Jurkat, Clone E6-1 (cell line): ENCODE measurements at places on chromosomes 16 and 17.

DNA sequence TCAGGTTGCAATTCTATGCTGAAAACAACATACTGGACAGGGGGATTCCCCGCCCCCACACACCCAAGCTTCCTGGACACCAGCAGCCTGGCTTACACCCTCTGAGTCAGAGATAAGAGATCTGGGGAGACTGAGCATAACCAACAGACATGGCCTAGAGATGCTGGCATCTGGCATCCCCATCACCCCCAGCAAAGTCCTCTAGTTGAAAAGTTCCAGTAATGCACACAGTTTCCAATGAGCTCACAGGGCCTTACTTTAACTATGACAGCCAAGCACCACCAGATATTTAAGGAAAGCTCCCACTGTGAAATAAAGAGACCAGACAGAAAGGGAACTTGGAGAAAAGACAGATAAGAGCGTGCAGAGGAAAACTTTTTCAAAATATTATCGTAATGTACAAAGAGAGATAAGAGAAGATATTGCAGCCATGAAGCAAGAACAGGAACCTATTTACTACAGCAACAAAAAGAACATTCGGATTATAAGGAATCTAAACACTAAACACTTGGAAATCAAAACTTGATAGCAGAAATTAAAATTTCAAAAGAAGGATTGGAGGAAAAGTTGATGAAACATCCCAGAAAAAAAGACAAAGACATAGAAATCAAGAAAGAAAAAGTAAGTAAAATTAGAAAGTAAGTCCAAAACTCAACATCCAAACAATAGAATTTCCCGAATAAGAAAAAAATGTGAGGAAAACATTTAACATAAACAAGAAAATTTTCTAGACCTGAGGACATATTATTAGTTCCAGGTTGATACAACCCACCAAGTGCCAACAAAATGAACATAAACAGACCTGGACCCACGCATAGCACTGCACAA, 17.2 kb upstream of the ALOX15 start:
- DNase-seq, result no peak

DNA sequence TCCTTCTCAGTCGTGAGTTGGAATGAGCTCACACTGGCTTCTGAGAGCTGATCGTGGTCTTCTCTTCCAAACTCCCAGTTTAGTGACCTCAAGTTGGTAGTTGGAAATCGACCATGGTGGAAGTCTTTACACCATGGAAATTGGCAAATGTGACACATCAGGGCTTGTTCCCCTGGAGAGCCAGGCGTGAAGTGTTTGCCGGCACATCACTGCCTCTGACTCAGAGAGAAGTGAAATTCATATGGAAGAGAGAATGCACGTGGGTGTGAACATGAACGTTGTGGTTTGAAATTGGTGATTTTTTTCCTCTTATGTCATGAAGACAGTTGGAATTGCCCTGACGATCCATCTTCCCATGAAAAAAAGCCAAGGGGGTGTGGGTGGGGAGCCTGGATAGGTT, 47.4 kb downstream of the AXIN2 start:
- no peak for DNase-seq

DNA sequence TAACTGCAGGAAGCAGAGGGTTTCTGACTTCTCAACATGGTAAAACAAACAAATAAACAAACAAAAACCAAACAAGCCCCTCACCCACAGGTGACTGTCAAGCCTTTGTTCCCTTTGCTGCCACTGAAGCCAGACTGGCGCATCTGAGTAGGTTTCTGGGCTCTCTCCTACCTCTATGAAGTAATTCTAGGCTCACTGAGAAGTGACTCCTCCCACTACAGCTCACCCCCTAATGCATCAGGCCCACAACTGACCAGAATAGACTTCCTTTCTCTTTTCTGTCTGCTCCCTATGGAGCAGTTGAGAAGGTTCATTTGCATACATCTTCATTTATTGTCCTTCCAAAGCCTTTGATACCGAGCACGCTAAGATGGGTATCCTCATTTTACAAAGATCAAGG, 77.0 kb upstream of the CCL2 start:
- no peak for DNase-seq

GRCh38 chr16:27806388-27806787, 256.4 kb downstream of the KATNIP start:
- no peak for DNase-seq

GRCh38 chr17:9612006-9612405, 33.3 kb upstream of the USP43 start:
- DNase-seq, result no peak

GRCh38 chr17:12352127-12352526, 313.6 kb upstream of the MYOCD start:
- DNase-seq, result no peak

DNA sequence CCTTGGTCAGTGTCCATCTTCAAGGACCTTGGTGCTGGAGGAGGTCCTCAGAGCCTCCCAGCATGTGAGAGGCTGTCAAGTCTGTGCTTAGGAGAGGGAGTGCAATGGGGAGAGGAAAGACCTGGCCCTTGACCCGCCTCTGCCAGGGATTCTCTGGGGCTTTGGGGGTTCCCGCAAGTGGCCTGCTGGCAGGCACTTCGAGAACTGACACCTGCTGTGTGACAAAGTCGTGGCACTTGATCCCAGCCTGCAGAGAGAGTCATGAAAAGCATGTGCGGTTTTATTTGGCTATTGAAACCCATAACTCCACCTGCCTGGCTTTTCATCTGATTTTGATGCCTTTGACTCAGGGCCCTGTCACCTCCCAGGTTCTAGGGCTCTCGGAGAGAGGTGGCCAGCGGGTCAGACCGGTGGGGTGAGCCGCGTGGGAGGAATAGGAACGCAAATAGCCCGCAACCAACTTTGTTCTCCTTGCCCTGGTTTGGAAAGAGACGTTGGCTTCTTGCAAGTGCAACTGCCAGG, 42.8 kb upstream of the GSE1 start:
- peak; percentile 87 for DNase-seq

DNA sequence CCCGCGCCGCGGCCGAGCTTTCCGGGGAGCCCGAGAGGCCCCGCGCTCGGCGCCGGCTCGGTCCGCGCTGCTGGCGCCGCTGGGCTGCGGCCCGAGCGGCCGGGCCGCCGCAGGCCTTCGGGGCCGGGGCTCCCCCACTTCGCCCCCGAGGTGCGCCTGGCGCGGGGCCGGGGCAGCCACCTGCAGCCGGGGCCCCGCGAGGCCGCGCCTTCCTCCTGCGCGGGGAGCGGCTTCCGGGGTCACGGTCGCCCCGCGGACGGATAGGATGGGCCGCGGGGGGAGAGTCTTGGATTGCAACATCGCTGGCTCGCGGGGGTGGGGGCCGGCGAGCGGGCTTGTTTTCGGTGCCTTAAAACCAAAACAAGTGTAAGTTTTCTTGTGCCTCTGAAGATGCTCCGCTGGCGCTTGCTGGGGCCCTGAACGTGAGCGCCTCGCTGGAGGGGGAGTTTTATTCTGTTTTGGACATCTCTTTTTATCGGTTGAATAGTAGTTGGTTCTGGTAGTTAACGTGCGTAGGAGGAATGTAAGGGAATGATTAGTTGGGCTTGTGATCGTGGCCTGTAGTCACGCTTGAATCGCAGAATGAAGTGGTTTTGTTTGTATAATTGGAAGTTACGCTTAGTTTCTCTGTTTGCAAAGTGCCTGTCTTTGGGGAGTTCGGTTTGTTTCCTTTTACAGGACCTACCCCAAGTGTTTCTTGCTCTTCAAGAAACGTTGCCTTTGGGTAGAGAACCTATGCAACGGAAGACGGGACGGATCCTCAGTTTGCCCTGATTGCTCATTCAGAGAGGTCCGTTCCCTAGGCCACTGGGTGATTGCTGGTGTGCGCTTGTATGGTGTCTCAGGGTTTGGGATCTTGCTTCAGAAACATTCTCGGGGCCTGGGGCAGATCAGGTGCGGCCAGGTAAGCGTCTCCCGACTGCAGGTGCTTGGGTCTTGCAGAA, 724 bp downstream of the UBE2I start:
- DNase-seq, result no peak

GRCh38 chr16:78465730-78466129, 366.3 kb downstream of the WWOX start:
- no peak for DNase-seq

GRCh38 chr16:29738514-29738913, 7.3 kb downstream of the C16orf54 start:
- peak; percentile 46 for DNase-seq

GRCh38 chr16:75952124-75952523, 225.8 kb upstream of the CPHXL start:
- DNase-seq, result no peak

DNA sequence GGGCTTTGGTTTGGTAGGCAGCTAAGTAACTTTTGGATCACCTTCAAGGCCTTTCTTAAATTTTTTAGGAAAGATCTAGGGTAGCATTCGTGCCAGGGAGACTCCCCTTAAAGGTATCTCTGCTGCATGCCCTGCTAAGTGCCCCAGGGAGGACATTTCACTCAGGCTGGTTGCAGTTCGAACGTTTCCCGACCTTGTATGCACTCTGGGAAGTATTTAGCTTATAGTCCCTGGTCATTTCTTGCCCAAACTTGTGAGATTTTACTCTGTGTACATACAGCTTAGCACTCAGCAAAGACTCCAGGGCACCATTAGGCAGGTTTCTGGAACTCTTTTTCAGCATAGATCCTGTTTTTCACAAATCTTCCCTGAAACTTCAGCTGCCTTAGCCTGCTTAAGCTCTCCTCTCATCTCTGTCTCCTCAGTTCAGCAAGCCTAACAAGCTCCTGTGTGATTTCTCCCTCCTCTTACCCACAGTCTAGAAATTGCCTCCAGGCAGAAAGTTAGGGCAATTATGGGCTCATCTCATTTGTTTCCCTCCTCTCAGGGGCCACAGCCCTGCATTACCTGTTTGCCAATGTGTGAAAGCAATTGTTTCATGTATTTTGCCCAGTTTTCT, 84.6 kb downstream of the MRTFB start:
- no peak for DNase-seq

GRCh38 chr16:28265822-28266221, 26.5 kb upstream of the SBK1 start:
- no peak for DNase-seq

DNA sequence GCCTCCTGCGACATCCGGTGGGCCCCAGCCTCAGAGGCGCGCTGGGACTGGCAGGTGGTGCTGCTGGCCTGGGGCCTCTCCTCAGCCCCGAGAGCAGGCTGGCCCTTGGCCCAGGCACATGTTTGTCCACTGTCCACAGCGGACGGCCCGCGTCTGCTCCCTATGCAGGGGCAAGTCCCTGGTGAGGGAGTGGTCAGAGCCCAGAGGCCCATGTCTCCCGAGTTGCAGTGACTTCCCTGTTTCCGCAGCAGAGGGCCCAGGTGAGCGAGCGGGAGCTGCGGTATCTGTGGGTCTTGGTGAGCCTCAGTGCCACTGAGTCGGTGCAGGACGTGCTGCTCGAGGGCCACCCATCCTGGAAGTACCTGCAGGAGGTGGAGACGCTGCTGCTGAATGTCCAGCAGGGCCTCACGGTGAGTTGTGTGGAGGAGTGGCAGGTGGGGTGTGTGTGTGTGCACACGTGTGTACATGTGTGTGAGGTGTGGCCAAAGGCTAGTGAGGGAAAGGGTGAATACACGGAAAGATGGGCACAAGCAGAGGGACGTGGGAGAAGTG, 10.4 kb downstream of the IL34 start:
- no peak for DNase-seq

DNA sequence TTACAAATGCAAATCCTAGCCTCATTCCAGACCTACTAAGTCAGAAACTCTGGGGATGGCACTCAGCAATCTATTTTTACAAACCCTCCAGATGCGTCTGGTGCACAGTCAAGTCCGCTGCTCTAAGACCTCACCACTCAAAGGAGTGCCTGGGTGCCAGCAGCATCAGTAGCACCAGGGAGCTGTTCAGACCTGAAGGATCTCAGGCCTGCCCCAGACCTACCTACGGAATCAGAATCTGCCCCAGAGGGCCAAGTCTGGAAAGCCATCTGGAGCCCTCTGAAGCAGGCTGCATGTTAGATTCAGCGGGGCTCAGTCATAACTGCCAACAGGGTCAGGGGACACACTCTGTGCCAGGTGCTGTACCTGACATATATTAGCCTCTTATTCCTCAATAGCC, 17.6 kb downstream of the MEOX1 start:
- no peak for DNase-seq

- DNase-seq, result no peak
Measured at GRCh38 chr16:87131061-87131995, 185.9 kb downstream of the C16orf95 start.

GRCh38 chr17:50175035-50175807, 9.4 kb downstream of the SGCA start:
- DNase-seq, result no peak

DNA sequence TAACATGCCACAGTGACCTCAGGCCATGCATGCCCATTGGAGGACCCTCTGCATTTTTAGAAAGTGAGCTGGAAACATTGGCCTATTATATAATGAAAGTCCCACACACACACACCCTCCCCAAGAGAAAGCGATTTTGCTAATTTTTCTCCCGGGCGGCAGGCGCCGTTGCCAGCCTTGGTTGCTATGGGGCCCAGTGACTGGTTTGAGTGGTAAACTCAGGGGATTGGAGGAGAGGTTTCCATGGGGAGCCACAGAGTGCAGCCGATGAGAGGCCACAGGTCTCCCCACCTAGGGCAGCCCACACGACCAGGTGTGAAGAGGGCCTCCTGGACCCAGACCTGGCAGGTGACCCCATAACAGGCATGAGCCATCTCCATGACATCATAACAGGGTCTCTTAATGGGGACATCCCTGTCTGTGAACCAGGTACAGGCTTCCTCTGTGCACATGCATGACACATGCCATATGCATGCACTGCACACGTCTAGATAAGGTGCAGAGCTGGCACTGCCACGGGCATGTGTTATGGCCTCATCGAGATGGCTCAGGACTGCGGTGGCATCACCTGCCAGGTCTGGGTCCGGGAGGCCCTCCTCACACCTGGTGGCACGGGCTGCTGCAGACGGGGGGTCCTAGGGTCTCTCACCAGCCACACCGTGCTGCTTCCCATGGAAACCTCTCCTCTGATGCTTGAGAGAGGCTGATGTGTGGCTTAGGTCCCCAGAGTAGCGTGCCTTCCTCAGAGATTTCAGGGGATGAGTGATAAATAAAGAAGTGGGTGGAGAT, 144.1 kb downstream of the RBFOX3 start:
- DNase-seq, result no peak

DNA sequence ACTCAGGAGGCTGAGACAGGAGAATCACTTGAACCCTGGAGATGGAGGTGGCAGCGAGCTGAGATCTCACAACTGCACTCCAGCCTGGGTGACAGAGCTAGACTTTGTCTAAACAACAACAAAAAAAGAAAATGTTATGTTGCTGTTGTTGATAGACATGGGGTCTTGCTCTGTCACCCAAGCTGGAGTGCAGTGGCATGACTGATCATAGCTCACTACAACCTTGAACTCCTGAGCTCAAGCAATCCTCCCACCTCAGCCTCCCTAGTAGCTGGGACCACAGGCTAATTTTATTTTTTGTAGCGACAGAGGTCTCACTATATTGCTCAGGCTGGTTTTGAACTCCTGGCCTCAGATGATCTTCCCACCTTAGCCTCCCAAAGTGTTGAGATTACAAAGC, 20.0 kb downstream of the FBXO47 start:
- no peak for DNase-seq
